Globus pallidus (tissue), 1 donor: ENCODE measurements at places on chromosomes 11 and 22.

- no peak for DNase-seq
Observed at GRCh38 chr11:58134151-58134550, 8.8 kb upstream of the OR9I1 start.

GRCh38 chr11:128732471-128733277, 38.8 kb downstream of the FLI1 start:
- DNase-seq = no peak

DNA sequence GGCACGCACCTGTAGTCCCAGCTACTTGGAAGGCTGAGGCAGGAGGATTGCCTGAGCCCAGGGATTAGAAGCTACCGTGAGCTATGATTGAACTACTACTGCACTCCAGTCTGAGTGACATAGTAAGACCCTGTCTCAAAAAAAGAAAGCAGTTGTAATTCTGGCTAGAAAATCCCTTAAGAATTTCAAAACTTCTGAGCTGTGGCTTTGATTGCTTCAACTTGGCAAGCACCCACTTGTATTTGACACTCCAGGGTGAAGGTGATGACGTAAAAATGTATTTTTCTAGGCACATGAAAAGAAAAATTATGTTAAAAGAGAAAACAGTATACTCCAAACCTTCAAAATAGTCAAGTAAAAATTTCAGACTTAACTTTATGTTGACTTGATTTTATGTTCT, 23.6 kb upstream of the ALKBH3 start:
- DNase-seq = no peak

GRCh38 chr11:29343465-29344333, 673.1 kb downstream of the KCNA4 start:
- DNase-seq = peak; percentile 40
